ENCODE measurements at places on chromosomes 1 and 21. TPM values are rescaled to one million over a fixed set of nuclear protein-coding genes. Genes with fewer than 3 reads are reported as not detected.

PBXIP1 gene
- total RNA-seq, result 17.7 TPM

MEX3A gene
- 0.83 TPM for total RNA-seq

BCAS2 gene
- total RNA-seq, result 42.4 TPM

SMYD2 gene
- total RNA-seq, result 37.4 TPM

MMEL1 gene
- total RNA-seq, result 3.1 TPM

RGS13 gene
- not detected for total RNA-seq
